ENCODE measurements at places on chromosomes 16 and 17.

GRCh38 chr16:85573045-85573695 lies 40.0 kb upstream of the GSE1 start:
- no peak for DNase-seq

DNA sequence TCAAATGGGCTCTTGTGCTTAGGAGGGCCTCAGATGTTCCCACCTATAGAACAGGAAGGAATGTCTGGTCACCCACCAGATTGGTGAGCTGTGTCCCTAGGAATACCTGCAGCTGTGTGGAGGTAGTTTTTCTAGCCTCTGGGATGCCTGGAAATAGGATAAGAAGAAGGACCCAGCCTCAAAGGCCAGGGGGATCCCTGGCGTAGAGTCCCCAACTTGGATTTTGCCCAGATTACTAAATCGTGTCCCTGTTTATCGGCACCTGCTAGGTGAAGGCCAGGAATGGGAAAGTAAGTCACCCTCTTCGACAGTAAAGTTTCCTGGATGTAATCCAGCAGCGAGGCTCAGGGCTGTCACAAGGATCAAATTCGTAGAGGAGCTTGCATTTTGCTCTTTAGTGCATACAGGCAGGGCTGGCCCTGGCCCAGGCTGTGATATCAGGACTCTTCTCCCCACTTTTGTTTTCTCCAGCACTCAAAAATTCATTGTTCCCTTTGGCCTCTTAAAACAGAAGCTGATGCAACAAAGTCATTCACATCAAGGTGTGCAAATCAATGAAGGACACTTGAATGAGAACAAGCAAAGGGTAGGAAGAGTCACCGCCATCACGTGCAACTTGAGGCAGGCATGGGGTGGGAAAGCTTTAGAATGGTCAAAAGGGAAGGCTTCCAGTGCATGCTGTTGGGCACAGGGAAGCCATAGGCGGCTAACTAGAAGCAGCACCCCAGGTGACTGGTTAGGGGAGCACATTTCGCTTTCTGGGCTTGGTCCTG lies 7.5 kb downstream of the SLC13A2 start:
- DNase-seq = no peak

DNA sequence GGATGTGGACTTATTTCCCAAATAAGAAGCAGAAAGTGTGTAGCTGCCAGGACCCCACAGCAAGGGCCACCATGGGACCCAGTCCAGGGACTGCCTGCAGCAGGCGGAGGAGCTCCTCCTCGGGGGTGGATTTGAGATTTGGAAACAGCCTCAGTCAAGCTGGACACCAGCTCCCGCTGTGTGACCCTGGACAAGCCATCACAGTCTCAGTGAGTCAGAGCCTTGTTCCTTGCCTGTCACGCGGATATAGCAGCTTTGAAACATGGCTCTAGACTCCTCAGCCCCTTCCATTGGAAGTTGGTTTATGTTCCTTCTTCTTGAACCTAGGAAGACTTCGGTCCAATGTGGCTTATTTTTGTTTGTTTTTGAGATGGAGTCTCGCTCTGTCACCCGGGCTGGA lies 12.5 kb upstream of the DPEP1 start:
- DNase-seq = no peak

DNA sequence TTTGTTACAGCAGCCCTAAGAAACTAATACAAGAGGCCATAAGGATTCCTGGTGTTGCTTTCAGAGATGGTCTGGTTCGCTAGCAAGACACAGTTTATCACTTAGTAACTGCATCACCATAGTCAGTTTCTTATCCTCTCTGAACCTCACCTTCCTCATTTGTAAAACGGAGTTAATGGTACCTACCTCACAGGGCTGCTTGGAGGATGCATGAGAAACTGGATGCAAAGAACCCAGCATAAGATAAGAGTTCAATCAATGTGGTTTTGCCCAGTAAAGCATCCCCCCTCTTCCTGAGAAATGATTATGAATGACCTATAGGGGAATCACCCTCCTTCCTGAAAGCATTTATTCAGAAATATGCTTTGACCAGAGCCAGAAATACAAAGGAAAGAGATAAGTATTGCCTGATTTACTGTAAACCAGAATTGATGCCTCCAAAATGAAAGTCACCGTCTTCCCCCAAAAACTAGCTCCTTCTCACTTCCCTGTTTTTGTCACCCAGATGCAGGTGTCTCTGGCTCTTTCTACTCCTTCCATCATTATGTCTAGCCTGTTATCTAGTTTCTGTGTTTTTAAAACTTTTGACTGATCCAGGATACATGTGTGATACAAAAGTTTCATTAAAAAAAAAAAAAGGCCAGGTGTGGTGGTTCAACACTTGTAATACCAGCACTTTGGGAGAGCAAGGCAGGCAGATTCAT lies 2.8 kb upstream of the TEFM start:
- DNase-seq = no peak

DNA sequence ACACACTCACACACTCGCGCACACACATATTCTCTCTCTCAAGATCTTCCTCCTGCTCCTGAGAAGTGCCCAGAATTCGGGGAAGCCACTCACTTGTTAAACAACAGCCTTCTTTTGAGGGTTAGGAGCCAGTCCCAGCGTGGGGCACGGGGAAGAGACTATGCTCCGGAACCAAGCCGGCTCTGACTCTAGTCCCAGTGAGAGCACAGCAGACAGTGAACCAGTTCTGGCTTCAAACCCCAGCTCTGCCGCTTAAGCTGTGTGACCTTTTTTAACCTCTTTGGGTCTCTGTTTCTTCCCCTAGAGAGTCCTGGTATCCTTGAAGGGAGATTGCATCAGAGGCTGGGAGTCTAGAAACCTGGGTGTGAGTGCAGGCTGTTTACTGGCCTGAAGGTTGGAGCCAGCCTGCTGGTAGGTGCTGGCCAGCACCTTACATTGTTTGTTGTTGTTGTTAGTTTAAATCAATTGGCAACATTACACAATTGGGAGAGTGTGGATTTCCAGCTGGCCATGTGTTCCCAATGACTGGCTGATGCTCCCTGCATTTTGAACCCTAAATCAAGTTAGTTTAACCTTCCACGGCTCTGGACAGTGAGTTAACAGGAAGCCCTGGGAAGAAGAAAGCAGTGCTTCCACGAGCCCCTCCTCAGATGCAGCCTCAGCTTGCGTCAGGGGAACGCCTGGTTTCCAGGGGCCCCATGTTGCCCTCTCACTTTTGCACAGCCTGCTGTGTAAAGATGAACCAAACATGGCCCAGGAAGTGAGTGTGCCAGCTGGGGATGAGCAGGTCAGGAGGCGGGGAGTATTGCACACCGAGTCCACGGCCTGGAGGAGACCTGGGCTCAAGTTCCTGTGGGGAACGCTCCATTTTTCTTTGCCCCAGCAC lies 71.5 kb downstream of the GAS7 start:
- no peak for DNase-seq

GRCh38 chr17:35799942-35800341 lies 4.5 kb upstream of the MMP28 start:
- DNase-seq = no peak

GRCh38 chr16:60459463-60459862 lies 1576.8 kb downstream of the CDH8 start:
- DNase-seq = no peak

- no peak for DNase-seq
Measured at GRCh38 chr16:88922114-88922825, 54.7 kb downstream of the CBFA2T3 start.

GRCh38 chr16:30853758-30854157 lies 40.1 kb downstream of the BCL7C start:
- DNase-seq = no peak

DNA sequence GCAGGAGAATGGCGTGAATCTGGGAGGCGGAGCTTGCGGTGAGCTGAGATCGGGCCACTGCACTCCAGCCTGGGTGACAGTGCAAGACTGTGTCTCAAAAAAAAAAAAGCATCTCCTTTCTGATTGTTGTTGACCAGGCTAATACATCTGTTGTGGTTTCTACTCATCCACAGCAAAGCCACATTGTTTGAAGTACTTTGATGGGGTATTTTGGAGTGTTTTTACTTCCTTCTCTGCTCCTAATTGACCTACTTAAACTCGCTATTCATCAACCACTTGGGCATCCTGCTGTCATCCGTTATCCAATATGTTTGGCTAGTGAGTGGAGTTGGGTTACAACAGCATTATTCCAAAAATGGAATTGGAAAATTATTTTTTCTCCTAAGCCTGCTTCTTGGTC lies 3.5 kb upstream of the CDC27 start:
- no peak for DNase-seq

DNA sequence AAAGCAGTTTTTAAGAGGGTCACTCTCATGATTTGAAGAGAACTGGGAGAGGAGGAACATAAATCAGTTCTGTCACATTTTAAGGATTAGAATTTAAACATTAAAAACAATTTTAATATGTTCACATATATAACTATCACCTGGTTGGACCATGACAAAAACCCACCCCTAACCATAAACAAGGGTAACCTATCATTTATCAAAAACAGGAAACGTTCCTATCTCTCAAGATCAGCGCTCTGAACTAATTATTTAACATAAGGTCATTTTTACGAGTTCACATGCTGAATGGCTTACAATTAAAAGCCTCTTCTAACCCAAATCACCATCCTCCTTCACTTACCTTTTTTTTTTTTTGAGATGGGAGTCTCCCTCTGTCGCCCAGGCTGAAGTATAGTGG lies 45.0 kb downstream of the KANSL1 start:
- DNase-seq = no peak

- no peak for DNase-seq
Measured at GRCh38 chr16:28096983-28097899, 33.7 kb upstream of the GSG1L start.

DNA sequence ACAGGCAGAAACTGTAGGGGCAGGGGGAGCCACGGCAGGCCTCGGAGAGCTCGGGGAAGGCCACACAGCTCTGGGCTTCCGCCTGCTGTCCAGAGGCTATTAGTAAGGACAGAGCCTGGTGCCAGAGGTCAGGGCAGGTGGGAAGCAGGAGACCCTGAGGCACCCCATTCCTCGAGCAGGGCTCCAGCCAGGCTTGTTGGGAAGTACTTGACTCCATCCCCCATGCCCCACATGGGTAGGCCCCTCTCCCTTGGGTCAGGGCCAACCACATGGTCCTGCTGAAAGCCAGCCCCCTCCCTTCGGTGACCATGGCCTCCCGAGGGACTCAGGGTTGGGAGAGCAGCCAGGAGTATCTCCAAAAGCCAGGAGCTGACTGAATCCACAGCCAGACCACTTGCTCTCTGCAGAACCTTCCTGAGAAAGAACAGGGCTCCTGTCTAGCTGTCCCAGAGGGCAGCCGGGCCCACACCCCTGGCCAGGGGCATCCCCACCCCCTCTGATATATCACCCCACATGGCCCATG lies 17.4 kb upstream of the MPRIP start:
- no peak for DNase-seq

DNA sequence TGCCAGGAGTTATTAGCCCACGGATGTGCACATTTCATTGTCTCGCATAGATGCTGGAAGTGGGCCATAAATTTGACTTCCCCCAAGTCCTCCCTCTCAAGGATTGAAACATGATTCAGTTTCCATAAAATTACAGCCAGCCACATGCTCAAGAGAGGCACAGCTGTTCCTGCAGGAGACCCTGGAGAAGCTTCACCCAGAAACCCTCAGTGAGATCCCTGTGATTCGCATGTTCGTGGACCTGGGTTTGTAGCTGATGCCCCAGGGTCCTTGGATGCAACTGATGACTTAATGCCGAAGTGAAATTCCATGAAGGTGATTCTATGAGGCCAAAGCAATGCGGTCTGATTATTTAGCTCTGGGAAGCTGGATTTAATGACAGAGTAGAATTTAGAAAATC lies 24.7 kb upstream of the AQP8 start:
- DNase-seq = no peak

- DNase-seq = no peak
Measured at GRCh38 chr17:32335687-32336086, 6.3 kb downstream of the C17orf75 start.

DNA sequence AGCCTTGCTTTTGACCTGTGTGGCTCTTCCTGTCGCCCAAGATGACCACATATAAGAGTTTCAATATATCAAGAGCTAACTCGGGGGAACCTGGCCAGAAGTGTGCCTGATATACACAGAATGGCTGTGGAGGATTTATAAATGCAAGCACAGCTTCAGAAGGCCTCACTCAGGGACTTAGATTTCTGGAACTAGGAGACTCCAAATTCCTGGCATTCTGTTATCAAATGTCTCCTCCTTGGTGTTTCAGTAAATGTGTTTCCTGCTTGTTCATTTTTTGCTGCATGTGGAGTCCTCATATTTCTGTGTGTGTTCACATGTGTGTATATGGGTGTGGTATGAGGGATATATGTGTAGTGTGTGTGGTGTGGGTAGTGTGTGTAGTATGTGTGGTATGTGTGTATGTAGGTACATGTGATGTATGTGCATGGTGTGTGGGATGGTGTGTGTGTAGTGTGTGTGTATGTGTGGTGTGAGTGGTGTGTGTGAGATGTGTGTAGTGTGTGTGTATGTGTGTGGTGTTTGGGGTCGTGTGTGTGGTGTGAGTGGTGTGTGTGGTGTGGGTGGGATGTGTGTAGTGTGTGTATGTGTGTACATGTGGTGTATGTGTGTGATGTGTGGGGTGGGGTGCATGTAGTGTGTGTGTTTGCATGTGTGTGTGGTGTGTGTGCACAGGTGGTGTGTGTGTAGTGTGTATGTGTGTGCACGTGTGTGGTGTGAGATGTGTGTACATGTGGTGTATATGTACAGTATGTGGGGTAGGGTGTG lies 981 bp upstream of the CD300H start:
- no peak for DNase-seq

DNA sequence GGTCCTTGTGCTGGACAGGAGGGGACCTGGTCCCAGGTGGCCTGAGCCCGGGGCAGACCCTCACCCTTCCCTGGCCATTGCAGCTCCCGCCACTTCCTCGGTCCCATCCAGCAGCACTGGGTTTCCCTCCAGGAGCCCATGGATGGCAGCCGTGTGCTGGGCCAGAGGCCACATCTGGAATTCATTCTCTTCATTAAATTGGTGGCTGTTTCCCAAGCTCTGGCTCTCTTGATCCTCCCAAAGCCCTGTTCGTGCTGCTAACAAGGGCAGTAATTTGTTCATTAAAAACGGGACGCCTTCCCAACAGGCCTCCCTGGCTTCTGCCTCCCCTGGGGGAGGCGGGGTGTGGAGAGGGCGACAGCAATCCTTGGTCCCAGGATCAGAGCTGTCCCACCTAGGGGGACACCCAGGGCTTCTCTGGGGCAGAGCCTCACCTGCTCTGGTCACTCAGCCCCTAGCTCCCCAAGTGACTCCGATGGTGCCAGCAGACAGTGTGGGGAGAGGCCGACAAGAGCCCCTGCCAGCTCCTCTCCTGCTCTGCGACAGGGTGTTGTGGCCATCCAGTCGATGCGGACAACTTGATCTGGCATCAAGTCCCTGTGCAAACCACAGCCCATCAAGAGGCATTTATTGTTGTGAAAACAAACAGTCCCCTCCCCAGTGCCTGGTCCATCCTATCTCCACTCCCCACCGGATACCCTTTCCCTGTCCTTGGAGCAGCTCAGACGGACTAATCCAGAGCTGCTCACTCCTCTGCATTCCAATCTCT lies 44.0 kb downstream of the SDK2 start:
- DNase-seq = no peak

DNA sequence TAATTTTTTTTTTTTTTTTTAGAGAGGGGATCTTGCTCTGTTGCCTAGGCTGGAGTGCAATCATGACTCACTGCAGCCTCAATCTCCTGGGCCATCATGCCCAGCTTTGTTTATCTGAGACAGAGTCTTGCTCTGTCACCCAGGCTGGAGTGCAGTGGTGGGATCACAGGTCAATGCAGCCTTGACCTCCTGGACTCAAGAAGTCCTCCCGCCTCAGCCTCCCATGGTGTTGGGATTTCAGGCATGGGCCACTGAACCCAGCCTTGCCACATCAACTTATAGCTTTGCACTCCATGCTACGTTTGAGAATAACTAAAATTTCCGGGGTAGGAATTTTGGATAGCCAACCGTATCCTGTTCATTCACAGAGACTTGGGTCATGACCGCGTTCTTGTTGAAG lies 30.6 kb downstream of the RNF213 start:
- no peak for DNase-seq

- DNase-seq = no peak
Measured at GRCh38 chr16:8641671-8642070, 20.2 kb downstream of the METTL22 start.
